ENCODE measurements at places on chromosomes 7 and 10.

DNA sequence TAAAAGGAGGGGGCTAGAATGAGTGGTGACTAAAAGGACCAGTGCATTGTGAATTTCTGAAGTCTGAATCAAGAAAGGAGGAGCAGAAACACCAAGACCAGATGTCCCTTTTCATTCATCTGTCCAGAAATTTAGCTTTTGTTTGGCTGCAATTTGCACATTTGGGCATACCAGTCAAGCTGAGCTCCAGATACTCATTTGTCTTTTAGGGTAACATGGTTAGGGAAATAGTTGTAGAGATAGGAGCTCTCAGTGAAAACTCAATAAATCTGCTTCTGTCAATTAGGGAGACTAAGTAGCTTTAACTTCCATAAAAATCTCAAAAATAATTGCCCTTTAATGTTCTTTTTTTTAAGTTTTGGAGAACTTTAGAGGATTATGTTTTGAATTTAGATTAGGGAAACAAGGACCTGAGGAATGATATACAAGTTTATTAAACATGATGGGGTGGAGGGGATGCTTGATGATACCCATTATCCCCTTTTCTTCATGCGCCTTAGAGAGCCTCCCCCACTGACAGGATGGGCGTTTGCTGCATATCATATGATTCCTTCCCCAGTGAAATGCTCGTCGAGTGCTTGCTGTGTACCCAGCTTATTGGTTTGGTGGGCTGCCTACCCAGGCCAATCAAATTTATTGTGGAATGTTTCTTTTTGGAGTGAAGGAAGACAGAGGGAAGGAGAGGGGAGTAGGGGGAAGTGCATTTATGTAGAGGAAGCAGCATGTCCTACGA lies 50.7 kb upstream of the RPA3 start:
- DNase-seq = no peak

GRCh38 chr10:123792248-123792978 lies 99.2 kb downstream of the CPXM2 start:
- DNase-seq = no peak

GRCh38 chr10:3398825-3399646 lies 226.5 kb upstream of the PITRM1 start:
- no peak for DNase-seq

DNA sequence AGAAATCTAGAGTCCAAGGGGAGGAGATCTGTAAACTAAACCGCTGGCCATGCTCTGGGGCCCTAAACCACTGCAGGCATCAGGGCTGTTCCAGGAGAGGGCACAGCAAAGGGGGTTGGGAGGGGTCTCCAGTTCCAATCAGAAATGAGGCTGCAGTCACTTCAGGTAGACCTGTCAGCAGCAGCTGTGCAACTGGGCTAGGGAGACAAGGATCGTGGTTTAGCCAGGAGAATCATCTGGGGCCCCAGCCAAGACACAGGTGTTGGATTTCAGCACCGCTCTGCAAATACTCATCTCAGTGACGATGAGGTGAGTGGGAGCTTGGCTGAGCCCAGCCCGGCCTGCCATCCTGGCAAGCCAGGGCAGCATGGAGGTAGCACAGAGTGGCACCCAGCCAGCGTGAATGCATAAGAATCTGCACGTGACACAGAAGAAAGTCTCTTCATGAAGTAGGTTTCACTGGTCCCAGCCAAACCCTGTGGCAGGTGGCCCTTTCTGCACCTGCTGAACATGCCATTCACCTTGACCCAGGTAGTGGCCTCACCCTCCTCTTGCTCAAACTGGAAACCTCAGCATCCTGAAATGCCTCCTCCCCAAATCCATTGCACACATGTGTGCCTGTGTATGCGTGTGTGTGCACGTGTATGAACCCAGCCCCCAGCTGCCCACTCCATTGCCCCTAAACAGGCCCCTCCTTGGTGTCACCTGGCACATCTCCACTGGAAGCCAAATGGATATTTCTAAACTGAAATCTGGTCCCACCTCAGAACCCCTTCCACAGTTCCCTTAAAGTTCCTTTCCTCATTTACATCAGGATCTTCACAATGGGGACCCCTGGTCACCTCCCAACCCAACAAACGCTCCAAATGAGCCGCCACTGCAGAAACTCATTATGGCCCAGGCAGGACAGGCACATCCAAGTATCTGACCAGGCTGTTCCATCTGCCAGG lies 9.6 kb downstream of the GPRIN2 start:
- no peak for DNase-seq

DNA sequence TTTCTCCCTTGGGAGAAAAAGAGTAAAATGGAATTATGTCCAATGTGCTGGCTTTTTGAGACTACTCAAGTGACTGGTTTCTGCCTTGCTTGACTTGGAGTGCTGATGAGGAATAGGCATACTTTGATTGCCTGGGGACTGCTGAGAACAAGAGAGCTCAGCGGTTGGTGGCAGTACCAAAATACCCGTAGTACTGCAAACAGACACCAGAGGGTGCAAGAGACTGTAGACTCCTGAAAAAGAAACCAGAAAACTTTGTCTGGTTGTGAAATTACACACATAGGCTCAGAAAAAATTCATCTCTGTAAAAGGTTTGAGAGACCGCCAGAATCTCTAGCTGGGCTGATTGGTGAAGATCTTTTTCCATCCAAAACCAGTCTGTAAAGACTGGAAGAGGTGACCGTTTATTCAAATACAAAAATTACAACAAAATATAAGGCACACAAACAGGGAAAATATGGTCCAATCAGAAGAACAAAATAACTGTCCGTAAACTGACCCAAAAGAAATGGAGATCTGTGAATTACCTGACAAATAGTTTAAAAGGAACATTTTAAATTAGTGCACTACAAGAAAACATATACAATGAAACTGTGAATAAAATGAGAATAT lies 18.5 kb downstream of the BICC1 start:
- peak; percentile 9 for DNase-seq

DNA sequence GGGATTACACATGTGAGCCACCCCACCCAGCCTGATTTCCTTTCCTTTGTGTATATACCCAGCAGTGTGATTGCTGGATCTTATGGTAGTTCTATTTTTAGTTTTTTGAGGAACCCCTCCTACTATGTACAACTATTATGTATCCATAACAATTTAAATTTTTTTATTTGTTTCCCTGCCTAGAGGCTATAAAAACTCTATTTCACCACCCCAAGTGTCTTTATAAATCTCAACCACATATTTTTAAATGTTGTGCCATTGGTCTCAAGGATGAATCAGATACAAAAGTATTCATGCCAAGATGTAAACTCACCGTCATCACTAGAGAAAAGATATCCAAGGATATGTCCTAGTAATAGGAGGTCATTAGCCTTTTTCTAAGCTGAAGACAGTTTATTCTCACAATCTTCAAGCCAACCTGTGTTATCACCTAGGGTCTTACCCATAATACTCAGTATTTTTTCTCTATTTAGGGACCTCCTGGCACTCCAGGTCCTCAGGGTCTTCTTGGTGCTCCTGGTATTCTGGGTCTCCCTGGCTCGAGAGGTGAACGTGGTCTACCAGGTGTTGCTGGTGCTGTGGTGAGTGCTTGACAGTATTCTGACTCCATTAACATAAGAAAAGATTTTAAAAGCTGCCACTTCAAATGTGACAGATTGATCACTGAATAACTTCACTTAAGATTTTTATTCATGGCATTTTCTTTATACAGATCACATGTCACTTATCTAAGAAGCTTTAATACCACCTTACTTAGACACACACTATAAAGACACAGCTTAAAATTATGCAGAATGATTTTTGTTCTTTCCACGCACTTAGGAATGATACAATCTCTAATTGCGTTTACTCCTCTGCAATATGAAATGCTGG lies 29.4 kb downstream of the COL1A2 start:
- DNase-seq = no peak

- DNase-seq = no peak
Observed at GRCh38 chr10:103111918-103112877, 80.9 kb downstream of the NT5C2 start.

- DNase-seq = no peak
Observed at GRCh38 chr10:62443866-62444265, 69.7 kb downstream of the ZNF365 start.

DNA sequence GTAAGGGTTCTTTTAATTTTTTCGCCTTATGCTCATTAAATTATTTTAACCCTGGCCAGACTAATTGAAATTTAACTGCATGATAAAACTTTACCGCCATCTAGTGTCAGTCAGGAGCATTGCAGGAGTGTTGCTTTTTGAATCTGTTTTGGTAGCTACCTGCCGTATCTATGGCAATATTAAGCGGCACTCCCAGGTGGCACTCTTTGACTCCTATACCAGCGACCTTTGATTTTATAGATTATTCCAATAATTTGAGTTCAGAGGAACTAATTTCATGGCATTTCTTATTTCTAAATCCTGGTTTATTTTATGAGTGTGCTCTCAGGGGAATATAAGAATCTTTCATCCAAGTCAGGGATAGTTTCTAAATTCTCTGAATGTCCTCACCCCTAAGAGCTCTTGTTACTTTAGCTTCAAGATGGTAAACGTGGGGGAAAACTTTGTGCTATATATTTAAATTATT lies 198.9 kb downstream of the REEP3 start:
- peak; percentile 68 for DNase-seq

DNA sequence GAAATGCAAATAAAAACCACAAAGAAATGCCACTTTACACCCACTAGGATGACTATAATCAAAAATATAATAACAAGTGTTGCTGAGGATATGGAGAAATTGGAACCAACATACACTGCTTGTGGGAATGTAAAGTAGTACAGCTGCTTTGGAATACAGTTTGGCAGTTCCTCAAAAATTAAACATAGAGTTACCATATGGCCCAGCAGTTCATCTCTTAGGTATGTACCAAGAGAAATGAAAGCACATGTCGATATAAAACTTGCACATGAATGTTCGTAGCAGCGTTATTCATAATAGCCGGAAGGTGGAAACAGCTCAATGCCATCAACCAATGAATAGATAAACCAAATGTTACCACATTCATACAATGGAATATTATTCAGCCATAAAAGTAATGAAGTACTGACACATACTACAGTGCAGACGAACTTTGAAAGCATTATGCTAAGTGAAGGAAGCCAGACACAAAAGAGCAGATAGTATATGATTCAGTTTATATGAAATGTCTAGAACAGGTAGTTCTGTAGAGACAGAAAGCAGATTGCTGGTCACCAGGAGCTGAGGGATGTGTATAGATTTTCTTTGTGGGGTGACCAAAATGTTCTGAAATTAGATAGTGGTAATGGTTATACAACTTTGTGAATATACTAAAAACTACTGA lies 12.4 kb downstream of the BCAP29 start:
- no peak for DNase-seq

GRCh38 chr7:47255441-47255840 lies 326.5 kb downstream of the TNS3 start:
- no peak for DNase-seq

GRCh38 chr7:27374958-27375841 lies 132.6 kb downstream of the EVX1 start:
- no peak for DNase-seq

DNA sequence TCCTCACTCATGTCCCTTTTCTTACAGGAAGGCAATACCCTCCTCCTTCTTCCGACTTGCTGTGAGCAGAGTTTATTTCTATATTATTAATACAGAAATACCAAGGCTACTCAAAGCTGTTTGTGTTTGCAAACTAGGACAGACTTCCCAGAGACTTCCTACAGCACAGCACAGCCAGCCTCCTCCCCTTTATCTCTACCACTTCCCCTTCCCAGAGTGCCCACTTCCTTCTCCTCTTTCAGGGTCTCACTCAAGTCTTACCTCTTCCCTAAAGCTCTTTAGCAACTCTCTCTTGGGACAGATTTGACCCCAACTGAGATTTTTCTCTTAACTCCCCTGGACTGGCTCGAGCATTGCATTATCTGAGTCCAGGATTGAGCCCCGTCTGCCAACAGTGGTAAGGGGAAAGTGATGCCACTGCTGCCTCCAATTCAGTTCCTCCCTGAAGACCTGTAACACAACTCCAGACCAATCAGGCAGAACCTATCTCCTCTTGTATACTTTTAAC lies 5.5 kb upstream of the LRGUK start:
- no peak for DNase-seq

DNA sequence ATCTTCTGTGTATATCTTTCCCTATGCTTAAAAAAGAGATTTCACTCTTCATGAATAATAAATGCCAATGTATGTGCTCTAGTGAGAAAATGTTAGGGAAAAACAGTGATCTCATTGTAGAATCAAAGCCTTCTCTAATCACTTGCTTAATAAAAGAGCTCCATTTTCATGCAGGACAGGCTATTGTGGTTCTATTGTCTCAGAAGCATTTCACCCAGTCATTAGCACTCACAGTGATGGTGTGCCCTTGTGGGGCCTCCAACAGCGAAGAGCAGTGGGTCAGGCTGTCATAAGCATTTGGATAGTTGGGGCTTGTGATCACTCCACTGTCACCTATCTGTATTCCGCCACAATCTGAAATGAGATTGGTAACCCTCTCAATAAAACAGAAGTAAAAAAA lies 83.9 kb upstream of the RSU1 start:
- DNase-seq = no peak

DNA sequence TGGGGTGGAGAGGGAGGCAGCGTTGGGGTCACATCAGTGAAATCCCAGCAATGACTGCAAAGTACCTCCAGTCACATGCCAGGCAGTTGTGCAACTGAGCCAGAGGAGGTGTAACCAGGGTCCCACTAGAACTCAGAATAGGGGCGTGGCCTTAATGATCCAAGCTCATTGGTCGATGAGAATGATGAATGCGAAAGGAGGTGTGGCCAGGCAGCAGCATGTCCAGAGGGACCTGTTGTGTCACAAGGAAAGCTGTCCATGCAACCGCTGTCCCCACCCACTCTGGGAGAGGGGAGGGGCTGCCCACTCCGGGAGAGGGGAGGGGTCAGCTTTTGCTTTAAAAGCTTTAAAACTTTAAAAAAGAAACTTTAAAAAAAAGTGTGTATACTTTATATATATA lies 25.3 kb upstream of the MTPAP start:
- peak; percentile 12 for DNase-seq

Data from hematopoietic multipotent progenitor cell treated with erythropoietin and hydrocortisone succinate and interleukin-3 and kit ligand, for 15 days (in vitro differentiated cells).